NB4 (cell line): ENCODE measurements at places on chromosomes 6 and 20.

- DNase-seq = no peak
These were observed 76.8 kb upstream of the ZNFX1 start for GRCh38 chr20:49354673-49355072.

- DNase-seq = peak; percentile 72
These were observed 17.4 kb upstream of the GTSF1L start for GRCh38 chr20:43744151-43744611.

DNA sequence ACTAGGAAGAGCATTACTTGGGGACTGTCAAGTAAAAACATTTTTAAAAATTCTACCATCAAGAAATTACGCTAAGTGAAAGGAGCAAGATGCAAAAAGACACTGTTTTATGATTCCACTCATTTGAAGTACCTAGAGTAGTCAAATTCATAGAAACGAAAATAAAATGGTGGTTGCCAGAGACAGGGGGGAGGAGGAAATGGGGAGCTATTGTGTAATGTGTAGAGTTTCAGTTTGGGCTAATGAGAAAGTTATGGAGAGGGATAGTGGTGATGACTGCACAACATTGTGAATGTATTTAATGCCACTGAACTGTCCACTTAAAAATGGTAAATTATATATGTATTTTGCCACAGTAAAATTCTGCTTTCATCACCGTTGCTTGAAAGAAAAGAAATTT is 83.8 kb downstream of the UST start:
- no peak for DNase-seq

- DNase-seq = no peak
These were observed 105.0 kb downstream of the SLC24A3 start for GRCh38 chr20:19317237-19318069.

DNA sequence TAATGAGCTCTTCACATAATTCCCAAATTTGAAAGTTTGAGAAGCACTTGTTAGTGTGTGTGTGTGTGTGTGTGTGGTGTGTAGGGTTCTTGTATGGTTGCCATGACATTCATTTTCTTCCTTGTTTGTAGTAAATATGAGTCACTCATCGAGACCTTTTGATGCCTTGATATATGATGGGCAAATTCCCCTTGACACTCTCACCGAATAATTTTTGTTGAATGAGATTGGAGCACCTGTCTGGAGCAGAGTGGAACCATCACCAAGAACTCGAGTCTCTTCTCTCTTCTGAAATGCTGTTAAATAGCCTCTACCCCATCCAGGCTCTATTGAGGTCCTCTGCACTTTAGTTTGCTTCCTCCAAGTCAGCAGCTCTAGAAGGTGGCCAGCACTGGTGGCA is 29.6 kb upstream of the FAM184A start:
- no peak for DNase-seq

DNA sequence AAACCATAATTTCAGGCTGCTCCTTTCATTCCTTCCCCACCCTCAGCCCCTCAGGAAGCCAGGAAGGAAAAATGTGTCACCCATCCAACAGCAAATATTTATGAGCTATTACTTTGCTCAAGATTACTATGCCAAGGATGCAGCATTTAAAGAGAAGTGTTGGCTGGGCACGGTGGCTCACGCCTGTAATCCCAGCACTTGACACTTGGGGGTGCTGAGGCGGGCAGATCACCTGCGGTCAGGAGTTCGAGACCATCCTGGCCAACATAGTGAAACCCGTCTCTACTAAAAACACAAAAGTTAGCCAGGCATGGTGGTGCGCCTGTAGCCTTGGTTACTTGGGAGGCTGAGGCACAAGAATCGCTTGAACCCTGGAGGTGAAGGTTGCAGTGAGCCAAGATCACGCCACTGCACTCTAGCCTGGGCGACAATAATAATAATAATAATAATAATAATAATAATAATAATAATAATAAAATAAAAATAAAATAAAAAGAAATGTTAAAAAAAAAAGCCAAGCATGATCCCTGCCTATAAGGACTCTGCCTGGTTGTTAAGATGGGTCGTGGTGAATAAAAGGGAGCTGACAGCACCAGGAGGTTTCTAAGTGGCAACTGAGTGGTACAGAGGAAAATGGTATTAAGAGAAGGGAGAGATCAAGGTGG is 20.5 kb upstream of the TIAM2 start:
- no peak for DNase-seq

GRCh38 chr20:63090682-63091571 is 84.2 kb upstream of the BHLHE23 start:
- DNase-seq = no peak

DNA sequence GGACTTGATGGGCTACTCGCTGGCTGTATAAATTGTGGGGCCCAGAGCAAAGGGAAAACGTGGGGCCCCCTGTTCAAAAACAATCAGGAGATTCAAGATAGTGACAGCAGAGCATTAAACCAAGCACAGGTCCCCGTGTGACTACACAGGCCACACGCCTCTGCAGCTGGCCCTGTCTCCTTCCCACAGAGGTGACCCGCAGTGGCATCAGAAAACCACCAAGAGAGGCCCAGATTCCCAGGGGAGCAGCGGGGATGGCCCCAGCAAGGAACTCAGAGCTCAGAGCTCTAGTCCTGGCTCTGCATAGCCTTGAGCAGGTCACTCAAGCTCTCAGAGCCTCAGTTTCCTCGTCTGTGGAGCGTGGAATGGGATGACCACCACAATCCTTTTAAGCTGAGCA is 57.6 kb downstream of the CPNE5 start:
- peak; percentile 90 for DNase-seq

- peak; percentile 44 for DNase-seq
These were observed 100.2 kb upstream of the TIAM2 start for GRCh38 chr6:154894902-154895301.

GRCh38 chr6:167093922-167094432 is 28.9 kb upstream of the CCR6 start:
- DNase-seq = peak; percentile 72

- DNase-seq = no peak
These were observed 283.7 kb upstream of the AGPAT4 start for GRCh38 chr6:161557333-161558107.

- peak; percentile 17 for DNase-seq
These were observed 23.0 kb downstream of the NHLRC1 start for GRCh38 chr6:18099511-18099910.

DNA sequence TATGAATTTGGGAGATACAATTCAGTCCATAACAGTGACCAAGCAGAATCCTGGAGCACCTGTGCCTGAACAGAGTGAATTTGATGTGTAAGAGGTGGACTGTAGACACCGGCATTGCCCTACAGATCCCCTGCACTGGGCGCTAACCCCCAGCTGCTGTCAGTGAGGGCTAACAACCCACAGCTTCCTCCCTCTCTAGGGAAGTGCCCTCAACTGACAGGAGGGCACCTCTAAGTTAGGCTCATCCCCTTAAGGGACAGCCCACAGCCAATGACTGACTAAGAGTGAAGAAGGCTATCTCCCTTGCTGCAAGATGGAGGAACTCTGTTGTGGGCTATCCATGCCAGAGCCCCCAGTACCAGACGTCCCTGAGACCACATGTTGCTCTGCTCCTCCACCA is 15.3 kb upstream of the BPIFB1 start:
- peak; percentile 43 for DNase-seq

- no peak for DNase-seq
These were observed 34.6 kb downstream of the SLC16A10 start for GRCh38 chr6:111121789-111122350.

DNA sequence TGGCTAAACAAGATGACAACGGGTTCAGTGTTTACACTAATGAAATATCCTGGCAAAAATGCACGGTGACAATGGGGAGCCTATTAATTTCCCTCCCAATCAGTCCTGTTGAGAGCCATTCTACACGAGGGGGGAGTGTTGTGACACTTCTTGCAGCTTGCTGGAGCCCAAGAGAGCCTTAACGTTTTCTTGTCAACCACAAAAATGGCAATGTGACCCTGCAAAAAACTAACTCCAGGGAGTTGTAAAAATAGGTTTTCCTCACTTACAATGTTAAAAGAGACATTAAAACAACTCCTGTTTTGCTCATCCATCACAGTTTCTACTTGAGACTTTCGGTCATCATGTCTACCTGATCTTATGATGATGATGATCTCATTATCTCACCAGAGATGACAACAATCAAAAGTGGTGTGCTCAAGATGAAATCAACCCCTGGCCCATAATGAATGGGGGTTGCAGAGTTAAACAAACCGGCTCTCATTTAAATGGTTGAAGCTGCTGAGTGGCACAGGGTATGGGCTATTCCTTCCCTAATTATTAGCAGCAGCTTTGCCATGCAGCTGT is 57.9 kb downstream of the GJA10 start:
- DNase-seq = peak; percentile 60

GRCh38 chr20:53037621-53038020 is 65.5 kb downstream of the TSHZ2 start:
- DNase-seq = no peak

DNA sequence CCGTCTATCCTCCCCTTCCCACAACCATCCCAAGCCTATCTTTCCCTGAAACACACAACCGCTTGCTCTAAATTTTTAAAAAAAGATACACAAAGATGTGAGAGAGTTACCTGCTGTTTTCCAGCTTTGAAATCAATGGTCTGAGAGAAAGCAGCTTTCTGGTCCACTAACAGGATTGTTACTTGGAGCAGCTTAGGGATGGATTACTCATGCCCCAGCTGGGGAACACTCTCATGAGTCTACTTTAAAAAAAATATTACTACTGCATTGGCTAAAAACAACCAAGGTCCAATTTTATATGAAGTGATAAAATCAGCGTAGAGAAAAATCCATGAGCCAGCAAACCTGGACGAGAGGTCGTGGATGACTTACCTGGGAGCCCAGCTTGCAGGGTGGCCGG is 29.6 kb upstream of the FOXC1 start:
- no peak for DNase-seq

DNA sequence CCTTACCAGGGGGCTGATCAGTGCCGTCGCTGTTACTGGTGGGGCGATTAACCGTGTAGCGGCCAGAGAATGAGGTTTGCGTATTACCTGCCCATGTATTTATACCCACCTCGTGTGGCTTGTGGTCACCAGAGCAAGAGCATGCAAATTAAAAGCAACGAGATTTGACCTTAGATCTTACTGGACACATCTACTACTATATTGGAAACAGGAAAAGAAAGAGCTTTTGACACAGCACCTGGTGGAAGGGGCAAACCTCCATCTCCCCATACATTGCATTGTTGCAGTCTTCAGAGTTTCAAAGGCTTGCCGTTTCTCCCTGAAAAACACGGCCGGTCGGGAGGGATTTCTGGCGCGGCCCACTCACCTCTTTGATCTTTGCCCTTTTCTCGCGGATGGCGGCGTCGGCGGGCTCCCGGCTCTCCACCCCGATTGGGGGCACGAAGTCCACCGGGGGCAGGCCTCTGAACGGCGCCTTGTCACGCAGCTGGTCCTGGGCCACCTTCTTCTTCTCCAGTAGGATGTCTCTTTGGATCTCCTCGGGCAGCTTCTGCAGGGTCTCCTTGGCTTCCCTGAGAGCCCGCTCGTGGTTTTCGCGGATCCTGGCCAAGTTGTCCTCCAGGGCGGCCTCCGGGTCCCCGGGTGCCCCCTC is 1.3 kb downstream of the MAN1A1 start:
- no peak for DNase-seq

GRCh38 chr6:50602292-50602691 is 111.0 kb upstream of the TFAP2D start:
- peak; percentile 42 for DNase-seq

DNA sequence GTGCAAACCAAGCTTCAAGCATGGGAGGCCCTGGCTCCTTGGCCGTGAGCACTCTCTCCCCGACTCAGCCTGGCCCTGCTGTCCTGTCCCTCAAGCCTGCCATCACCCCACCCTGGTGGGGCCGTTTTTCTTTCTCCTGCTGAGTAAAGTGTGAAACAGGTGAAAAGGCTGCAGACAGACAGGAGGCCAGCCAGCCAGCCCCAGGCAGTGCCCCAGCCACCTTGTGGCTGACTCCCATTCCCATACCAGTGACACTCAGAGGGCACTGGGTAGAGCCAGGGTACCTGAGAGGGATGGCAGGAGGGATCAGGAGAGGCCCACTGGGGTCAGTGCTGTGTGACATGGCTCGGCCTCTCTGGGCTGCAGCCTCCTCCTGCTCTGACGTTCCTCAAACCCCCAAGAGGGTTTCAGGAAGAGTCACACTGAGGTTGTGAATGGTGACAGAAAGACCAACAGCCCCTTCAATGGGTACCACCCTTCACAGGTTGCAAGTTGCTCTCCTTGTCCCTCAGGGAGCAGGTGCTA is 35.9 kb upstream of the BPIFA2 start:
- no peak for DNase-seq

DNA sequence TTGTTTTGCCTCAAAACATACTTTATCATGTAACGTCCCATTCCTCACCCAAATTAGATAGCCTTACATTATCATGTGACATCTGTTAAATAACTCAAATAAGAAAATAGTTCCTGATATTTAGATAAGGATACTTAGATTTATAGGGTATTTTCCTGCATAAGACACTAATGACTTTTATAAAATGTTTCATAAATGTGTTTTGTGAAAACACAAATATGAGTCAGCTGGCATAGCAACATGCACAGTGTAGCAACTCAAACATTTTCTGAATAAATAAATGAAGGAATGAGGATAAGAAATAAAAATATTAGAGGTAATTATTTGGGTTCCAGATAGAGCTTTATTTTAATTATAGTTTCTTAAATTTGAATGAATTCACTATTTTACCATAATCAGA is 460.4 kb upstream of the PLCB4 start:
- DNase-seq = no peak

GRCh38 chr20:23011008-23011721 is 23.9 kb upstream of the SSTR4 start:
- no peak for DNase-seq

DNA sequence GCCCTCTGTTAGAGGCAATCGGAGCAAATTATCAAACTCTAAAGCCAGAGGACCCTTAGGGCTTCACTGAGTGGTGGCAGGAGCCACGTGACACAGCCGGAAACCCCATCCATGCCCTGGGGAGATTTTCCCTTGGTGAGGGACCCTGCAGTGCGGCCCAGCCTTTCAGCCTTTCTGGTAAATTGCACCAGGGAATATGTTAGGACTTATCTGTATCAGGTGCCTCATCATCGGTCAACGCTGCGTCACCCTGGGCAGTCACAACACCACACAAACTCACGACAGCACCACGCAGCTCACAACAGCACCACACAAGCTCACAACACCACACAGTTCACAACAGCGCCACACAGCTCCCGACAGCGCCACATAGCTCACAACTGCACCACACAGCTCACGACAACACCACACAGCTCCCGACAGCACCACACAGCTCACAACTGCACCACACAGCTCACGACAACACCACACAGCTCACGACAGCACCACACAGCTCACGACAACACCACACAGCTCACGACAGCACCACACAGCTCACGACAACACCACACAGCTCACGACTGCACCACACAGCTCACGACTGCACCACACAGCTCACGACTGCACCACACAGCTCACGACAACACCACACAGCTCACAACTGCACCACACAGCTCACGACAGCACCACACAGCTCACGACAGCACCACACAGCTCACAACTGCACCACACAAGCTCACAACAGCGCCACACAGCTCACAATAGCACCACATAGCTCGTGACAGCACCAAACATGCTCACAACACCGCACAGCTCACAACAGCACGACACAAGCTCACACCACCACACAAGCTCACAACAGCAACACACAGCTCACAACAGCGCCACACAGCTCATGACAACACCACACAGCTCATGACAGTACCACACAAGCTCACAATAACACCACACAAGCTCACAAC is 199.0 kb downstream of the DLL1 start:
- no peak for DNase-seq

- DNase-seq = peak; percentile 15
These were observed 2.6 kb downstream of the VGLL2 start for GRCh38 chr6:117267766-117268534.

GRCh38 chr6:86192123-86192522 is 549.4 kb upstream of the SYNCRIP start:
- peak; percentile 43 for DNase-seq
